ENCODE measurements at places on chromosomes 13 and 19.
A peak's percentile ranks its signal among the peaks of the same experiment; 100 is the strongest.

- ATAC-seq, result no peak
Measured at GRCh38 chr13:30708541-30708940, 26.8 kb upstream of the ALOX5AP start.

- ATAC-seq, result no peak
Measured at GRCh38 chr13:33744589-33745369, 73.2 kb upstream of the RFC3 start.

- ATAC-seq, result no peak
Measured at GRCh38 chr13:24293746-24294145, 15.6 kb upstream of the C1QTNF9 start.

GRCh38 chr19:1220976-1221903 is 15.7 kb downstream of the STK11 start:
- no peak for ATAC-seq

- no peak for ATAC-seq
Measured at GRCh38 chr19:32176591-32176990, 168.8 kb upstream of the ZNF507 start.

DNA sequence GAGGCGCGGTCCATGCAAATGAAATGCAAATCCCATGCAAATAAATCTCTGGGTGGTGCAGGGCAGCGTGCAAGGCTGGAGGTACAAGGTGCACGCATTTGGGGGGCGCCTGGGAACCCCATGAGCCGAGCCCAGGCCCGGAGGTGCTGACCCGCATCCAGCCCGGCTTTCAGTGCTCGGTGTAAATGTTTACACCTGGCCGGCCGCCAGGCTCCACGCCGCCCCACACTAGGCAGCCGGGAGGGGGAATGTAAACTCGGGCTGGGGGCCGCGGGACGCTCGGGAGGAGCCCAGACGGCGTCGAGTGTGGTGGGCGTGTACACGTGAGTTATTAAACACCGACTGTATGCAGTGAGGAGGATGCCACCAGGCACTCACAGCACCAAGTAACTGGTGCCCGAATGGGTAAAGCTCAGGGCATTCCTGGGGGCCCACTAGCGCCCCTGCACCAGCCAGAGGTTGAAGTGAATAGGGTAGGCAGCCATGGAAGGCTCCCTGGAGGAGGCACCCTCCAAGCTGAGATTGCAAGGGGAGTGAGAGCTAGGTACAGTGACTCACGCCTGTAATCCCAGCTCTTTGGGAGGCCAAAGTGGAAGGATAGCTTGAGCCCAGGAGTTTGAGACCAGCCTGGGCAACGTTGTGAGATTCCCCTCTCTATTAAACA is 17.2 kb downstream of the FUT6 start:
- no peak for ATAC-seq

- no peak for ATAC-seq
Measured at GRCh38 chr13:33174931-33175330, 110.6 kb downstream of the STARD13 start.

DNA sequence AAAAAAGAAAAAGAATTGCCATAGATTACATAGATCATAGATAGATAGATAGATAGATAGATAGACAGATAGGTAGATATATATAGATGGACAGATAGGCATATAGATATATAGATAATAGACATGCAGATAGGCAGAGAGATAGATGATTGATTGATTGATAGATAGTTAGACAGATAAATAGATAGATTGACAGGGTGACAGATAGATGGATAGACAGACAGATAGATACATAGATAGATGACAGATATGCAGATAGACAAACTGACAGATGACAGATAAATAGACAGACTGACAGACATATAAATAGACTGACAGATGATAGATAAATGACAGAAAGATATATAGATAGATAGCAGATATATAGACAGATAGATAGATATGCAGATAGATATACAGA is 474.0 kb downstream of the IRS2 start:
- no peak for ATAC-seq

- no peak for ATAC-seq
Measured at GRCh38 chr19:40799558-40800338, 757 bp downstream of the EGLN2 start.

- no peak for ATAC-seq
Measured at GRCh38 chr19:677201-677600, 1.0 kb downstream of the FSTL3 start.

DNA sequence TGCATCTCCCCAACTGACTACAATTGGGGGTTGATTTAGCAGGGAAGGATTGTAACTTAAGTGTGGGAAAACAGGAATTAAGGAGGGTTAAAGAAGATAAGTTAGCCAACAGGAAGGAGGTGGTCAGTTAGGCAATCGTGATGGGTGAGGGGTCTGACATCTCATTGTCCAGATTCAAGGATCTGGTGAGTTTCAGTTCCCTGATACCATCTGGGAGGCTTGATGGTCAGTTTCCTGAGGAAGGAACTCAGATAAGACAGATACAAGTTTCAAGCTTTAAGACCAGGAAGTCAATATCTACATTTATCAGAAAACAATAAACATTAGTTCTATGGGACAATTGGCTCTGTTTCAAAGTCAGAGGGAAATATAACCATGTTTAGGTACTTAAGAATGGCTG is 601.8 kb downstream of the SLITRK6 start:
- ATAC-seq, result no peak

DNA sequence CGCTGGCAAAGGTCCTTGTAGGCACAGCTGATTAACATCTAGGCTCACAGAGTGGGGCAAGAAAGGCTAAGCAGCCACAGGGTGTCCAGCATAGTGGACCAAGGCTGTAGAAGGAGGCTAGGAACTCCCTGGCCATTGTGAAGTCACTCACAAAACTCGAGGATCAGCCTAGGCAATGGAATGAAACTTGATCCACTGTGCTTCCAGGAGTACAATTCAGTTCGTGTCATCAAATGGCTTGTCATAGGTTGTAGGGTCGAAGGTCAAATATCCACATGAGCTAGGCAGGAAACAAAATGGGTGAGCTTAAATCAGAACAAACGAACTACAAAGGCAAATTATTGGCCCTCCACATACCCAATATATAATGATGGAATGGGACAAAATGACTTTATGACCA is 4.4 kb upstream of the FAM187B start:
- no peak for ATAC-seq

DNA sequence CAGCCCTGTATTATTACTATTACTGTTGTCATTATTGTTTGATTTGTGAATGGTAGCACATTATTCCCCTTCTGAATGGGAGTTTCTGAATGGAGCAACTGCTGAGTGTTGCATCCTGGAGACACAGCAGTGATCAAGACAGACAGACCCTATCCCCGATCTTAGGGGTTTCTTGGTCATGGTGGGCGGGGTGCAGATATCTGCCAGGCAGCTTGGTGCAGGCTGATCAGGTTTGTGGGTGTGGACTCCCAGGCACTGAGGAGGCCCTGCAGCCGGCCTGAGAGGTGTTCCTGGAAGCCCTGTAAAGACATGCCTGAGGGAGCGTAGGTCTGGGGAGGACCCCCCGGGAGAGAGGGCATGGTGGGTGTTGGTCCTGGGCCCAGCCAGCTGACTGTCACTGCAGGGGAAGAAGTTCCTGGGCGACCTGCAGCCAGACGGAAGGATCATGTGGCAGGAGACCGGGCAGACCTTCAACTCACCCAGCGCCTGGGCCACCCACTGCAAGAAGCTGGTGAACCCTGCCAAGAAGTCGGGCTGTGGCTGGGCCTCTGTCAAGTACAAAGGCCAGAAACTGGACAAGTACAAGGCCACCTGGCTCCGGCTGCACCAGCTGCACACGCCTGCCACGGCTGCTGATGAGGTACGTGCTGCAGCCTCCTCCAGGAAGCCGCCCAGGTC is 2.1 kb downstream of the MPND start:
- ATAC-seq, result no peak

DNA sequence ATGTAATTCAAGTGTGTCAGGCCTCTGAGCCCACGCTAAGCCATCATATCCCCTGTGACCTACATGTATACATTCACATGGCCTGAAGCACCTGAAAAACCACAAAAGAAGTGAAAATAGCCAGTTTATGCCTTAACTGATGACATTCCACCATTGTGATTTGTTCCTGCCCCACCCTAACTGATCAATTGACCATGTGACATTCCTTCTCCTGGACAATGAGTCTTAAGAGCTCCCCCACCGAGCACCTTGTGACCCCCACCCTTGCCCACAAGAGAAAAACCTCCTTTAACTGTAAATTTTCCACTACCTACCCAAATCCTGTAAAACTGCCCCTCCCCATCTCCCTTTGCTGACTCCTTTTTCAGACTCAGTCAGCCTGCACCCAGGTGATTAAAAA is 52.1 kb upstream of the ARHGEF7 start:
- ATAC-seq, result no peak

GRCh38 chr19:4759388-4760284 is 31.9 kb upstream of the FEM1A start:
- ATAC-seq, result peak; percentile 80

DNA sequence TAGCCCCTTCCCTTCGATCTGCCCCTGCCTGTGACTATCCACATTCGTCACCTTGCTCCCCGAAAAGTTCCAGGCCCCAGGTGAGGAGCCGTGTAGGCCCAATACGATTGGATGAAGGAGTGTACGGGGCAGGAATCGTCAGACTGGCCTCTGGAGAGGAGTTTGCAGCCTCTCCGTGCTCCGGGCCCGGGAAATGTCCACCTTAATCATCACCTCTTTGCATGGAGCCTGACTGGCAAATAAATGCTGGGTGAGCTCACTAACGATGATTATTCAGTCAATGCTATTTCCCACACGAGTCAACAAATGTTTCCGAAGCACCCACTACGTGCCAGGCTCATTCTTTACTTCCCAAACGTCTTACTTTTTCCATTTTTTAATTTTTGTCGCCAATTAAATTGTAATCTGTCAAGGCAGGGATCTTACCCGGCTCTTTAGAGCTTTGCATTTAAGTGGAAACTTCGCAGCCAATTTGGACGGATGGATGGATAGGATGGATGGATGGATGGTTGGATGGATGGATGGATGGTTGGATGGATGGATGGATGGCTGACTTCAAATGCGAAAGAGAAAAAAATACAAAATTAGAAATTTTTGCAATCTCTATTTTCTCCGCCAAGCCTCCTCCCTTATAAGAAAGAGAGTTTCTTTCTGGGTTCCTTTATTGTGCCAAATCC is 45.8 kb downstream of the TGDS start:
- ATAC-seq, result peak; percentile 0

GRCh38 chr13:72437458-72437857 is 290.0 kb downstream of the MZT1 start:
- ATAC-seq, result no peak

DNA sequence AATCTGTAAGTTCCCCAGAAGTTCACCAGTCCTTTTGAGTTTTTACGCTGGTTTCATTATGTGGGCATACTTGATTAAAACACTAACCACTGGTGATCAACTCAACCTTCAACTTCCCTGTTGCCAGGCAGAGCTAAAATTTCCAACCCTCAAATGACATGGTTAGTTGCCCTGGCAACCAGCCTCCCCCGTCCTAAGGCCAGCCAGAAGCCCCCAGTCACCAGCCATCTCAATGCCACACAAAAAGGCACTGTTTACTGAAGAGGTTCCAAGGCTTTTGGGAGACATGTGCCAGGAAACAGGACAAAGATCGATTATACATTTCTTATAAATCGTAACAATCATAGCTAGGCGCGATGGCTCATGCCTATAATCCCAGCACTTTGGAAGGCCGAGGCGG is 1.6 kb downstream of the ZNF649 start:
- no peak for ATAC-seq

DNA sequence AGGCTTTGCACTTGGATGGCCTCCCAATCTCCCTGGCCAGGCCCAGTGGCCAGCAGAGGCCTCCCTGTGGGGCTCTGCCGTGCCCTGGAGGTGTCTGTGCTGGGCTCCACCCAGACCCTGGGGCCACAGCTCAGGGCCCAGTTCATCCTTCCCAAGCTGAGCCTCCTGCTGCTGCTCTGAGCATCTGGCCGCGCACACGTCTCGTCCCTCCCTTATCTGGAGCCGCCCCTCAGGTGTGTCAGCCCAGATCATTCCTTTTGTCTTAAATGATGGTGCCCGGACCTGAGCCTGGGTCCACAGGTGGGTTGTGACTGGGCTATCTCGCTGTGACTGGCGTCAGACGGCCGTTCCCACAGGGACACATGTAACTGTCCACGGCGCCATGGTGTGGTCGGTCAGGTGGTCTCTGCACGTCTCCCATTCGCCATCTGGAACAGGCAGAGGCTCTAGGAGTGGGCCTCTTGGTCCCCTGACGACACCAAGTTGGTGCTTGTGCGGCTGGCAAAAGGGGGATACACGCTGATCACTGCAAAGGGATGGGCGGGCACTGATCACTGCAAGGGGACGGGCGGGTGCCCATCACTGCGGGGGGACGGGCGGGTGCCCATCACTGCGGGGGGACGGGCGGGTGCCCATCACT is 14.3 kb upstream of the ZNF554 start:
- no peak for ATAC-seq

DNA sequence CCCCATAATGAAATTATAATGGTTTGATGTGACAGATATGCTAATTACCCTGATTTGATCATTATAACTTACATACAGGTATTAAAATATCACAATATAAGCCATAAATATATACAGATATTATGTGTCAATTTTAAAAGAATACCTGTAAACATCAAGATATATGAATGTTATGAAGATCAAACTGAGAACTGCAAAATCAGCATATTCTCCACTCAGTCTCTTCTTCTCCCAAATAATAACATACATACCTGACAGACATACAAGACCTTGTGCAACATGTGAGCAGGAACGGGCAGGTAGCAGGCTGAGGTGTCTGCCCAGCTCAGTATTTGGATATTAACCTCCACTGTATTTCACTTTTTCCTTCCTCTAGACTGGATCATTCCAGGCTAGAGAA is 547.2 kb downstream of the UQCRFS1 start:
- no peak for ATAC-seq

DNA sequence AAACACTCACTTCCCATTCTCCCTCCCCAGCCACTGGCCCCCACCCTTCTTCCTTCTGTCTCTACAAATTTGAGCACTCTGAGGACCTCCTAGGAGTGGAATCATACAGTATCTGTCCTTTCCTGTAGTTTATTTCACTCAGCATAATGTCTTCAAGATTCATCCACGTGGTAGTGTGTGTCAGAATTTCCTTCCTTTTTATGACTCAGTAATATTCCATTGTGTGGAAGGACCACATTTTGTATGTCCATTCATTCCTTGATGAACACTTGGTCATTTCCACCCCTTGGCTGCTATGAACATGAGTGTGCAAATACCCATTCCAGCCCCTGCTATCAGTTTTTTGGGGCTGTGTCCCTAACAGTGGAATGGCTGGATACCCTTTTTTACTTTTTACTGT is 9.8 kb downstream of the KLF2 start:
- no peak for ATAC-seq

DNA sequence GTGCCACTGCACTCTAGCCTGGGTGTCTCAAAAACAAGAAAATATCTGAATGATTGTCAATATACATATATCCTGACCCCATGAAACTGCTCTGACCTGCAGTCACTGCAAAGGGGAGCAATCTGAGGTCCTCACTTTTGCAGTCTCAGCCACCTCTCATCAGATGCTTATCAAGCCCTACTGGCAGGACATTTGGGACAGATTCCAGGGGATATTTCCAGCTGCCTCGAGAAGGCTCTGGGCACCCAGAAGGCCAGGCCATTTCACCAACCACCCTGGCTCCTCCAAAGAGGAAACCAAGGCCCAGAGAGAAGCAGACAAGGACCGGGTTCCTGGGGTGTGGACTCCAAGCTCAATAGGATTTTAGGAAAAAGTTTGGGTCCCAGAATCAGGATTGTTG is 2.3 kb downstream of the EML2 start:
- ATAC-seq, result no peak
